Tibial nerve (tissue), 4 donors: ENCODE measurements at places on chromosomes 13 and 19. TPM values are rescaled to one million over a fixed set of nuclear protein-coding genes. Genes with fewer than 3 reads are reported as not detected.

The ANO8 gene
- 11.6 TPM for total RNA-seq

The ZNF66 gene
- 3.5 TPM for total RNA-seq

The ARRDC5 gene
- total RNA-seq = 0.63 TPM

The MRPL4 gene
- 83.1 TPM for total RNA-seq

GRCh38 chr13:109626386-109627171 is 159.8 kb downstream of the IRS2 start:
- no peaks in the 10 kb centered on the region for H3K27me3 ChIP-seq
- H3K36me3 ChIP-seq = no peaks in the 10 kb centered on the region
- no peak for DNase-seq
- H3K27ac ChIP-seq = no peak overlapping the region
- H3K4me1 ChIP-seq = no peaks in the 10 kb centered on the region

GRCh38 chr19:30161021-30161655 is 211.0 kb upstream of the ZNF536 start:
- no peak overlapping the region for H3K4me3 ChIP-seq
- DNase-seq = no peak
- H3K36me3 ChIP-seq = no peaks in the 10 kb centered on the region

GRCh38 chr19:58279042-58279924 is 528 bp downstream of the ZNF8 start:
- H3K36me3 ChIP-seq = peaks cover 68% of the 10 kb centered on the region
- DNase-seq = peak; percentile 45
- peaks cover 6% of the 10 kb centered on the region for H3K4me1 ChIP-seq
- peak overlapping the region; percentile 87 for H3K4me3 ChIP-seq
- H3K27ac ChIP-seq = peak overlapping the region; percentile 78

DNA sequence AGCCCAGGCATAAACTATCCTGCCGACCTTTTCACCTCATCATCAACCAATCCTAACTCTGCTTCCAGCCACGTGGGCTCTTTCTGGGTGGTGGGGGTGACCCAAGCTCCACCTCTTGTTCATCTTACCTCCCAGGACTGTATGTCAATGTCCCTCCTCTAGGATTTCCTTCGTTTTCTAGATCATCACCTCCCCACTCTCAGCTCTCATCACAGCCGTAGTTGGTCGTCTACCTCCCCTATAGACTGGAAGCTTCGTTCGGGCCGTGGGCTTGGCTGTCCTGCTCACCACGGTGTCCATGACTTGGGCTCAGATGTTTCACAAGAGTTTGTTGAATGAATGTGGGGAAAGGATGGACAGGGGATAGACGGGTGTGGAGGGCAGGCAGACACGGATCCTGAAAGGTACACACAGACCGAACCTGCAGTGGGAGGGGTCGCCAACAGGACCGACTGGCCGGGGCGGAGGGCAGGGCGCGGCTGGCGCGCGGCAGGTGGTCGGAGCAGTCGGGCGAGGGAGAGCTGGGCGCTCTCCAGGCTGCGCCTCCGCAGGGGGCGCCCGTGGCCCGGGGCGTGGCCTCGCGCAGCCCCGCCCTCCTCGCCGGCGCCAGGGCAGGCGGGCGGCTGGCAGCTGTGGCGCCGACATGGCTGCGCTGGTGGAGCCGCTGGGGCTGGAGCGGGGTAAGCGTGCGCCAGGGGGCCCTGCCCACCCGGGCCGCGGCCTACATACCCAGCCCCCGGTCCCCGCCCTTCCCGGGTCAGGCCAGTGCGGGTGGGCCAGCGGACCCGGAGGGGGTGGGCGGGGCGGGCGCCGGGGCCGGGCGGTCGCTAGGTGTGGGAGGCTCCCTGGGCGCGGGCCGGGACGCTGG is at the start of gene LIN7B:
Gene LIN7B, plus strand, starts transcription at position 609 of the 868 bp plus-strand sequence. Its CDS starts 35 bp downstream, at position 644.
- no peaks in the 10 kb centered on the region for H3K36me3 ChIP-seq
- H3K27ac ChIP-seq = peak within 1 kb of the TSS; percentile 87
- peak within 1 kb of the TSS; percentile 76 for H3K4me3 ChIP-seq
